NCI-H446 treated with DMSO at 0.1 percent for 48 hours (cell line): ENCODE measurements at places on chromosomes 6 and 20.

DNA sequence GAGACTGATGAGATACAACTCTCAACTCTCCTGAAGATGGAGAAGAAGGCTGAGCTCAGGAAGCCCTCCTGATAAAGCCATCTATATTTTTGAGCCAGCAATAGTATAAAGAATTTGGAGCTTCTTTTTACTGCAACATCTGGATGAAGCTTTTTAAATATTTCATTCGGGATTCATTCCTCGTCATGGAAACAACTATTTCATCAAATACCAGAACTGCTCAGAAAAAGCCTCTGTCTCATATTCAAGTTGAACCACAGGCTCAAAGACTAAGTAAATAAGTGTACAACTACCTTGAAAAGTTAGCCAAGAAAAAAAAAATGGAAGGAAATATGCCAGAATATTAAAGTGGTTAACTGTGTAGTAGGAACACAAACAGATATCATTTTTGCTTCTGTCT lies 37.8 kb downstream of the PTPRT start:
- DNase-seq: no peak

DNA sequence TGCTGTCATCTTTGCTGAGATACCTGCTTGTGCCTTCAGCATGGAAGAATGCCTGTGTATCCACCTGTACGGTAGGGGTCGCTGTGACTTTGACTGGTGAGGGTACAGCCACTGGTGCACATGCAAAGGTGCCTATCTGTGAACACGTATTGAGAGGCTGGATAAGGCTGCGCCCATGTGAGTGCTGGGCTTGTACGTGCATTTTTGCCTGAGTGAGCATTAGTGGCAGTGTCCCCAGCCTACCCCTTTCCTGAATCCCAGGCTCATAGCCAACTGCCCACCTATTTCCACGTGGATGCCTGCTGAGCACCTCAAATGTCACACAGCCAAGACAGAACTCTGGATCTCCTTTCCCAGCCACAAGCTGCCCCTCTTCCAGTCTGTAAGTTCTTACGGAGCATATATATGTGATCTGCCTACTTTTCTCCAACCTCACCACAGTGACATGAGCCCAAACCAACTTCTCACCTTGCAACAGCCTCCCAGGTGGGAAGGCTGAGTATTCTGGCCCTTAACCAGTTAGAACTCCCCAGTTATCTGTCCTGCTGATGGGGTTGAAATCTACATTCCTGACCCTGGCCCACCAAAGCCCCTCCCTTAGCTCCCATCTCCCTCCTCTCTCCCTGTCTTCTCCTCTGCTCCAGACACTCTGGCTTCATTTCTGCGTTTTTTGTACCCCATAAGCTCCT lies 1.1 kb upstream of the SLC2A10 start:
- DNase-seq: no peak

DNA sequence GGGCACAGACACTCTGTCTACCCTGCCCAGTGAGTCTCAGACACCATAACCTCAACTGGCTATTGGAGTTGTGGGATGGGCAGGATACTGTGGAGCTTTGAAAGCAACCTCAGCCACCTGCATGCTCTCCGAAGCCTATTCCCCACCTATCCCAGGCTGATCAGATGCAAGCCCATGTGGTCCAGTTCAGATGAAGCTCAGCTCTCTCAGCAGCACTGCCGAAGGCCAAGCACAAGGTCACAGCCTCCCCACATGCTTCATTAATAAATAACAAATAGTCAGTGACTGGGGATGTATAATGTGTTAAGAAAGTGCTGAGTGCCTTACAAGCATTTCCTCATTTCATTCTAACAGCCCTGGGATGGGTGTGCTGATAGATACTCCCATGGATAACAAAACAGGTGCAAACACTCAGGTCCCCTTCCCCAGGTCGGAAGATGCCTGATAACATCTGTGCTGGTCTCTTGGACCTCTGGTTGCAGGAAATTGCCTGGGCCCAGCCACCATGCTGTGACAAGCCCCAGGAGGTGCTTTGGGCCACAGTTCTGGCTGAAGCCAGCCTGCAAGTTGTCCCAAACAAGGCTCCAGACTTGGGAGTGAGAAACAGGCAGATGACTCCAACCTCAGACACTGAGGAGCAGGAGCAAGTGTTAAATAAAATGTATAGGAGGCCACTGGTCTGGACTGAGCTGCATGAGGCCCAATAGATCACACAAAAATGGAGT lies 3.7 kb downstream of the ACSS1 start:
- DNase-seq: no peak

- peak; percentile 28 for DNase-seq
Observed at GRCh38 chr20:2942439-2942838, 69.2 kb downstream of the PTPRA start.

GRCh38 chr20:5974531-5974930 lies 24.1 kb downstream of the MCM8 start:
- no peak for DNase-seq

DNA sequence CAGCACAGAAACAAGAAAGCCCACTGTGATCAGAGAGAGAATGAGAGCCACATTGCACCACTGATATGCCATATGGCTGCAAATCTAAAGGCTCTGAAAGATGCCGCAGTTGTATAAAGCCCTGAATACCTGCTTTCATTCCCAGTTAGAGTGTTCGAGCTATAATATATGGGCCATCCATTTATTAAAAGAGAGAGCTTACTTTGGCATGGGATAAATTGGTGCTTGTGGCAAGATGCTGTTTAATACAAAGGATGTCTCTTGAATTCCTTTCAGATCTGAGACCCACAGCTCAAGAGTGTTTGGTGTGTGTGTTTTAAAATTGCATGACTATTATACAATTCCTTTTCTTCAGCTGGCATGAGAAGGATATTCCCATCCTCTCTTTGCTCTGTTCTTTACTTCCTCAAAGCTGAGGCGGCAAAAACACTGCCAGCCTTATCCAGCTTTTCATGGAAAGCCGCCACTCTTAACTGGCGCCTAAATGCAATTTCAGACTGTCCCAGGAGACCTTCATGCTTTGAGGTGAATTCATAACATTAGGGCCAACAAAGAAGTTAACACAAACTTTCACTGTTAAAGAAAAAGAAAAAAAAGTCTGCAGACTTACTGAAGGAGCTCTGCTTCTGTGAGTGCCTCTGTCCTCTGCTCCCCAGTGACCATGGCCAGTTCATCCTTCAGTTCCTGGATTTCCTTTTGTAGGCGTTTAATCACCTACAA lies 147.6 kb downstream of the KIF6 start:
- DNase-seq: no peak

DNA sequence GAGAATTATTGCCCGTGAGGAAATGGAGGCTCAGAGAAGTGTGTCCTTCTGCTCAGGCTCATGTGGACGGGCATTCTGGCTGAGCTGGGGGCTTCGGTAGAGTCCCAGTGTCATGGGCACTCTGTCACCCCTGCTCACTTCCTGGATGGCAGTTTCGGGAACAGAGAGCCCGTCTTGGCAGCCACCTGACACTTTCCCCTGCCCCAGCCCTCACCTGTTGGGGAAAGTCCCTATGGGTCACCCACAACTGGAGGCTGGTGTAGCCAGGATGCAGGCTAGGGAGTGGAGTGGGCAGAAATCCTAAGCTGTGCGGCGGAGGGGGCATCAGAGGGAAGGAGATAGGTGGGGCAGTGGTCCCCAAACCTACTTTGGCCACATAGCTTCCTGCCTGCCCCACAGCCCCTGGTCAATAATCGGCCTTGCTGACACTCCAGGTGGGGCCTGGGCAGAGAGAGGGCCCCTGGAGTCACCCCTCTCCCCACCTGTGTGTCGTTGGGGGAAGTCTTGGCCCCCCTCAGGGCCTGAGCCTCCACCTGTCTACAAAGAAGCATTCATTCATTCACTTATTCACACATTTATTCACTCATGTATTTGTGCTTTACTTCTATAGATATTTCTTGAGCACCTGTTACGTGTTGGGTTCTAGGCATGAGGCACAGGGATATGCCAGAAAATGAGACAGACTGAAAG lies 40.5 kb downstream of the SNAI1 start:
- DNase-seq: no peak

GRCh38 chr6:97059473-97059872 lies 134.9 kb downstream of the KLHL32 start:
- DNase-seq: peak; percentile 20

- DNase-seq: no peak
Observed at GRCh38 chr6:149881066-149881766, 16.7 kb downstream of the RAET1E start.

DNA sequence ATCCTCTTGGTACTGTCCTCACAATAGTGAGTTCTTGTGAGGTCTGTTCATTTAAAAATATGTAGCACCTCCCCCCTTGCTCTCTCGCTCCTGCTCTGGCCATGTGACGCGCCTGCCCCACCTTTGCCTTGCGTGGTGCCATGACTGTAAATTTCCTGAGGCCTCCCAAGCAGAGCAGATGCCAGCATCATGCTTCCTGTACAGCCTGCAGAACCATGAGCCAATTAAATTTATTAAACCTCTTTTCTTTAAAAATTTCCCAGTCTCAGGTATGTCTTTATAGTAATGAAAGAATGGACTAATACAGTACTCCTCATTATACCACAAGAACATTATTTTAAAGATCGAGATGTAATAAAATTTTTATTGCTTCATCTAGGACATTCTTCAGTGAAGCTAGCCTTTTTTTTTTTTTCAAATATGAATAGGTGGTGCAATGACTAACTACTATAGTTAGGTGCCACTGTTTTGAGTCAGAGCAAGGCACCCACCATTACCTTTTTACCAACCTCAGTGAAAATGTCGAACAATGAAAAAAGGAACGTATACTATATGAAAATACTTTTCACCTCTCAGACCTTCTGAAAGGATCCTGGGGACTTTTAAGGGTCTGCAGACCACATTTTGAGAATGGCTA lies 191.1 kb upstream of the SGK1 start:
- DNase-seq: no peak

DNA sequence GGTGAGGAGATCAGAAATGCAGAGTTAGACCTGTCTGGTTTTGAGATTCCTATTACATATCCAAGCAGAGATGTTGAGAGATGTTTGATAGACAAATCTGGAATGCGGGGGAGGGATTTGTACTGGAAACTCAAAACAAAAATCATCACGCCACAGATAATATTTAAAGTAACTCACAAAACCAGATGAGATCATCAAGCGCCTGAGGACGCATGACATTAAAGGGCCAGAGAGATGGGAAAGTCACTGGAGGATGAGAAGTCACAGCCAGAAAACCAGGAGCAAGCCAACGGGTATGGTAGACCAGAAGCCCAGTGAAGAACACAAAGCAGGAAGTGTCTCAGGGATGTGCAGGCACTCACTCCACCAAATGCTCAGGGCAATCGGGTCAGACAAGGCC lies 87.7 kb downstream of the DLL1 start:
- DNase-seq: no peak

GRCh38 chr20:37734228-37734985 lies 40.6 kb downstream of the CTNNBL1 start:
- DNase-seq: no peak

DNA sequence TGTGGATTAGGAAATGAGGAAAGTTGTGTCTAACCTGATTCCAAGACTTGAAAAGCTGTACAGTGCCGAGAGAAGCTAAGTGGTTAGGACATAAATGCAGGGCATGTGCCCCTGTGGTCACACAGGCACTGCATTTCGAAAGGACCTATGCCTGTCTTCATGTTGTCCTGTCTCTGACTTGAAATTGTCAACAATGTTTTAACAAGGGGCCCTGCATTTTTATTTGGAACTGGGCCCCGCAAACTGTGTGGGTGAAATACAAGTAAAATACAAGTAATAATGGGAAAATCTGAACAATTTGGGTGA lies 38.8 kb downstream of the MRS2 start:
- no peak for DNase-seq

DNA sequence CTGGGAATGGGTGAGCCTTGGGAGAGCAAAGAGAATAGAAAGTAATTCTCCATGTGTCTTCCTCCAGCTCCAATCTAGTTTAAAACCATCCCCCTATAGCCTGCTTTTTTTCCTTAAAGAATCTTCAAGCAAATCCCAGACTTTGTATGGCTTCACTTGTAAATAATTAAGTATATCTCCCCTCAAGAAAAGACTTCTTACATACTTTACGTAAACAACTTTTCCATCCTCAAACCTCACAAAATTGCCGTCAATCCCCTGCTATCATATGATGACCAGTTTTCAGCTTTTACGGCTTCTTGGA lies 88.5 kb upstream of the PHACTR3 start:
- DNase-seq: no peak

DNA sequence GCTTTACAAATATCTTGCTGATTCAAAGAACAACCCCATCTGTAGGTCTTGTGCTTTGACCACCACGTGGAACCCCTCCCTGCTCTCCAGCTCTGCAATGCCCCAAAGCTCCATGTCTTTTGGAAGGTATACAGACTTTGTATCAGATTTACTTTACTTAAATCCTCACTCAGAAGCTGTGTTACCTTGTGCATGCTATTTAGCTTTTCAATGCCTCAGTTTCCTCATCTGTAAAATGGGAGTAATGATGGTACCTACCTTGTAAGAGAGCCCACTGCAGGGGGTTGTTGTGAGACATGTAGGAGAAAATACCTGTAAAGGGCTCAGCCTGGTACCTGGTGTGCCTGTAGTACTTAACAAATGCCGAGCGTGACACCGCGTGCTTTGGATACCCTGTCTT lies 200.2 kb upstream of the CHD6 start:
- no peak for DNase-seq

GRCh38 chr20:44495257-44495656 lies 19.6 kb downstream of the TTPAL start:
- DNase-seq: no peak

DNA sequence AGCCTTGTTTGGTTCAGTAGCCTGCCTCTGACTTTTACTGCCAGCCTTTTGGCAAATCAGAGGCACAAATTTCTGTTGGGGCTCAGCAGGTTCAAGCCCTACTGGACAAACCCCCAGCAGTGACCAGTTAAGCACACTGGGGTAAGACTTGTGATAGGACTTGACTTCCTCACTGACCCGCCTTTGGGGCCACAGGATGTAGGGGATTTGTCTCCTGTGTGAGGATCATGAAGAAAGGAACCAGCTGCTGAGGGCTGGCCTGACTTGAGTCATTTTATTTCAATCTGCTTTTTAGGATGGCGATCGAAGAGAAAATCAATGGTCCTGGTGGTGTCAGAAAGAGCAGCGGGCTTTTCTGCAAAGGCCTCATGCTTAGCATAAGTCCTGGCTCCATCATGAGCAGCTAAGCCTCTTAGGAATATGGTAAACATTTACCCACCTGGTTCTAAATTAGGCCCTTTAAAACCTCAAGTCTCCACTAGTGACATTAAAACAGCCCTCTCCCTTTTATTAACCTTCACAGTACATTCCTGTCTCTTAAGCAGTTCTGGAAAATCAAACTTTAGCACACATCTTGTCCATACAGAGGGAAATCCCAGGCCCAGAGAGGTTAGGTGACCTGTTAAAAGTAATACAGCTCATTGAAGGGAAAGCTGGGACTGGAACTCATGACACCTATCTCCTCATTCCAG lies 16.6 kb downstream of the CHMP4B start:
- no peak for DNase-seq

GRCh38 chr6:82204020-82204419 lies 43.5 kb downstream of the IBTK start:
- no peak for DNase-seq

- no peak for DNase-seq
Observed at GRCh38 chr6:45822246-45822812, 193.3 kb downstream of the CLIC5 start.

- no peak for DNase-seq
Observed at GRCh38 chr6:157528931-157529653, 148.1 kb downstream of the ZDHHC14 start.

- DNase-seq: no peak
Observed at GRCh38 chr6:11025921-11026635, 18.0 kb downstream of the ELOVL2 start.

- peak; percentile 93 for DNase-seq
Observed at GRCh38 chr20:16661756-16662155, 68.1 kb upstream of the SNRPB2 start.

- no peak for DNase-seq
Observed at GRCh38 chr6:32975886-32976285, 7.5 kb downstream of the BRD2 start.

GRCh38 chr6:101226677-101227135 lies 166.8 kb upstream of the GRIK2 start:
- peak; percentile 3 for DNase-seq
